Fibroblast of skin of scalp (primary cell): ENCODE measurements at places on chromosomes 11 and 22.
A peak's percentile ranks its signal among the peaks of the same experiment; 100 is the strongest.

DNA sequence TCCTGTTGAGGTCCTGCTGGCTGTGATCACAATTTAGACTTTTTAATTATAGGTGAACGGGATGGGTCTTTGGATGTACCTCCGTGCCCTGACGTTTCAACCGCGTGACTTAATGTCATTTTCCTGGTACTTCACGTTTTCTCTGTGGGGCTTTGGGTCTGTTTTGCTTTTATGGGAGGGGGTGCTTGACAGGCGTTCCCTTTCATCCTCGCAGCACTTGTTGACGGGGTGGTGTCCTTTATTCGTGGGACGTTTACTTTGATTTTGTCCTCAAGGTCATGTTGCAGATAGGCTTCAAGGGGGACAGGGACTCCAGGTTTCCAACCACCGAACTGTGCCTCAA is 994 bp downstream of the PPP6R3 start:
- DNase-seq: no peak

DNA sequence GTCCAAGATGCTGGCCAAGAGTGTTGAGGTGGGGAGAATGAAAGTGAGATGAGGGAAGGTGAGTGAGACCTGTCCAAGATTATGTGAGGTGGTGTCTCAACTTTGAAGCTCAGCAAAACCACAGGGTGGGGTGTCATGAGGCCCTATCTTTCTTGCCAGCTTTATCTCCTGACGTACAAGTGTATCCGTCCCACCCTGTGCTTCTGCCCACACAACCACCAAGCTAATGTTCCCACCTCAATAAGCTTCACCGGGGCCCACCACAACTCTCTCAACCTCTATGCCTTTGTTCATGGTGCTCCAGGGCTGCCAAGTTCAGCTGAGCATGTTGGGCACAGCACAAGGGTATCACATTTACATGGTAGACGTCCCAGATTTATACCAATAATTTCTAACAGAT is 7.1 kb upstream of the TPST2 start:
- no peak for DNase-seq

- DNase-seq: no peak
Measured at GRCh38 chr11:84922836-84923235, 704.3 kb downstream of the DLG2 start.

DNA sequence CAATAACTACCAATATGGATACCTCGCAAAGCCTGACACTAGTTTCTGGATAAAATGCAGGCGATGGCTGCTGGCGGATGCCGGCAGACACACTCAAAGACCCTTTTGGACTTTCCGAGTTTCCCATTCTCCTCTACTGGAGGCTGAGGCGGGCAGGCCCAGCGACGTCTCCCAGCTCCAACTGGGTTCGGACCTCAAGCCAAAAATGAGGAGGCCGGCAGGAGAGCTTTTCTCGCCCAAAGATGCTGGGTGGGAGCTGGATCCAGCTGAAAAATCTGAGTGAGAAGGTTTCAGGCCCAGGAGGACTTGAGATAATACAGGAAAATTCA is 428 bp upstream of the FEZ1 start:
- DNase-seq: no peak

GRCh38 chr22:26643418-26644100 is 13.8 kb upstream of the MIAT start:
- no peak for DNase-seq

DNA sequence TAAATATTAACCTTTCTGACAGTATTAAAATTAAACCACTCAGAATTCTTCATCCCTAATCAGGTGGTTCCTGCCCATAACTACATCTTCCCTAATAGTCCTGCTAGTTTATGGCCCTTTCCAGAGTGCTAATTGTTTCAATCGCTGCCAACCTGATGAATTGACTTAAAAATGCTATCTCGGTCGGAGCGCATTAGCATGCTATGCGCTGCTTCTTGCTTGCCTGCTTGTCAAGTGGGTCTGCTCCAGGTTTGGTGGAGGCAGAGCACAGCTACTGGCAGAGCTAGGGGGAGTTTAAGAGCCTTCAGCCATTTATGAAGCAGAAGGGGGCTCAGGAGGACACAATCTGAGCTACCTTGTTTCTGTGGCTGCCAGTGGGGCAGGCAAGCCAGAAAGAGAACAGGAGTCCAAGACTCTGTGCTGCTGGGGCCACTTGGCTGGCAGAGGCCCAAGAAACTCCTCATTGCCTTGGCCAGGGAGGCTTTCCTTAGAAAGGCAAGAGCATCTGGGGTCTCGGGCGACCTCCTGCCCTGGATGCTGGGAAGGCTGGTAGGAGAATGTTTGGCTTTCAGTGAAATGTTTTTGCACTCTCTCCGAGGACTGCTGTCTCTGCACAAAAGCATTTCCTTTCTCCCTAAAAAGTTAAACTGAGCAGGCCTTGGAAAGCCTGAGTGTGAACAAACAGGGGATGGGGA is 62.1 kb upstream of the PHOX2A start:
- DNase-seq: no peak

- DNase-seq: peak; percentile 52
Measured at GRCh38 chr11:65482306-65482850, 16.5 kb upstream of the MALAT1 start.

GRCh38 chr22:38572065-38572464 is 2.1 kb upstream of the DMC1 start:
- DNase-seq: peak; percentile 60

GRCh38 chr22:22235558-22235957 is 9.0 kb upstream of the VPREB1 start:
- DNase-seq: no peak

DNA sequence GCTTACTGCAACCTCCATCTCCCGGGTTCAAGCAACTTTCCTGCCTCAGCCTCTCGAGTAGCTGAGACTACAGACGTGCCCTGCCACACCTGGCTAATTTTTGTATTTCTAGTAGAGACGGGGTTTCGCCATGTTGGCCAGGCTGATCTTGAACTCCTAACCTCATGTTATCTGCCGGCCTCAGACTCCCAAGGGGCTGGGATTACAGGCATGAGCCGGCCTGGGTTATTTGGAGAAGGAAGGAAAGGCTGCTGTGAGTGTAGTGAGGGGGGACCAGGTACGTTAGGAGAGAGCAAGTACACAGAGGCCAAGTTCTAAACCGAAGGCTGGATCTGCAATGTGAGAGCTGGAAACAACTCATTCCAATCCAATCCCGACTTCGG is 453 bp downstream of the BATF2 start:
- DNase-seq: no peak
